ENCODE measurements at places on chromosomes 6 and 20.

DNA sequence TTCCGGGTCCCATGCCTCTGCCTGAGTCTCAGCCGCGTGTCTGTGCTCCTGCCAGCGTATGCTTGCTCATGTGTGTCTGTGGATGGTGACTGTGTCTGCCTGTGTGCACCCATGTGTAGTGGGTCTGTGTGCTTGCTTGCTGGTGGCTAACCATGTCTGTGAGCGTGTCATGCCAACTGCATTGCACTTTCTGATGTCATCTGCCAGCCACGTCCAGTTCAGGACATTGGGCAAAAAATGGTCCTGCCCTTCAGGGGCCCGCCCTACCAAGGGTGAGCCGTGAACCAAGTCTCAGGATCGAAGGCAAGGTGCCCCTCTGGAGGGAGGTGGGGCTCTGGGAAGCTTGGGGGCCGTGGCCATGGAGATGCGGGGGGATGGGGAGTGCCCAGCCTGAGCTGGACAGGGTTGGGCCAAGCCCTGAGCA is 9.4 kb upstream of the ZBTB46 start:
- no peak for DNase-seq

DNA sequence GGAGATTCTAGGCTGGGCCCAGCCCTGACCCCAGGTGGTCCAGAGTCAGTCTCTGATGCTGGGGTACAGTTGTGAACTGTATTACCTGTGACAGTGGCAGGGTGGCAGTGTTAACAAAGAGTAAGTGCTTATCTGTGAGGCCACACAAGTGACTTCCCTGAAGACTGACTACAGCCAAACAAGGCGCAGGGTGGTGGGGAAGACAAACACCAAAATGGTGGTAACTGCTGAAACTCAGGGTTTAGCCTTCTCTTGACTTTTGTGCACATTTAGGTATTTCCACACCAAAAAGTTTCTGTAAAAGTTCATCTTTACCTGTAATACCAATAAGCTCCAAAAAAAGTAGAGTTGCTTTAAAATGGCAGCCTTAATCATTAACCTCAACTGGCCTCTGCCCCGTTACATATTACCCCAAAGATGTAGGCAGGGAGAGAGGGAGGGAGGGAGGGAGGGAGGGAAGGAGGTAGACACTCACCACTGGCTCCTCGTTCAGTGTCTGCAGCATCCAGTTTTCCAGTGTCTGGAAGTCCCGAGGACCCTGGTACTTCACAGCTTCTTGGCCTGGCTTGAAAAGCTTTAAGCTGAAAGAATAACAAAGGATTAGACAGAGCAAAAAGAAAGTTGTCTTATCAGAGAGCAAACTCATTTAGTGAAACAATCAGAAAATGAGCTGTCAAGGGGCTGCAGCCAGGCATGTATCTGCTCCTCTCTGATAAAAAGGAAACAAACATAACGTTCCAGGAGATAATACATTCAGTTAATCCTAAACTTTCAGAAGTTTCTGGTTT is 11.3 kb downstream of the TXNDC5 start:
- DNase-seq: no peak

- DNase-seq: no peak
Observed at GRCh38 chr6:81759782-81760181, 7.3 kb upstream of the TENT5A start.

GRCh38 chr20:56689318-56689717 is 60.2 kb downstream of the TFAP2C start:
- no peak for DNase-seq

GRCh38 chr20:54920491-54920890 is 445.1 kb downstream of the DOK5 start:
- DNase-seq: no peak

DNA sequence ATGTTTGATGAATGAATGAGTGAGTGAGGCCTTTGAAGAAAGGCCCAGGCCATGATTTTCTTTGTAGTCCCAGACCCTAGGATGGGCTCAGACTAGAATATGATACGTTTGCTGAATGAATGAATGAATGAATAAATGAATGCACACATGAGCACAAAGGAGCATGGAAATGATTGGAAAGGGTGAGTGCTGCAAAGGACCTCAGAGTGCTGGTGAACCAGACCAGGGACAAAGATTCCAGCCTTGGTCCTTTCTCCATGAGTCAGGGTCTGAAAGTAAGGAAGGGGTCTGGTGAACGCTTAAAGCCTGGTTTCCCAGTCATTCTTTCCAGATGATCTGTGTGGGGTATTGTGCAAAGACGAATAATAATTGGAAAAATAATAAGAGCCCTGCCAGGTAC is 40.0 kb upstream of the MRPS18A start:
- no peak for DNase-seq

DNA sequence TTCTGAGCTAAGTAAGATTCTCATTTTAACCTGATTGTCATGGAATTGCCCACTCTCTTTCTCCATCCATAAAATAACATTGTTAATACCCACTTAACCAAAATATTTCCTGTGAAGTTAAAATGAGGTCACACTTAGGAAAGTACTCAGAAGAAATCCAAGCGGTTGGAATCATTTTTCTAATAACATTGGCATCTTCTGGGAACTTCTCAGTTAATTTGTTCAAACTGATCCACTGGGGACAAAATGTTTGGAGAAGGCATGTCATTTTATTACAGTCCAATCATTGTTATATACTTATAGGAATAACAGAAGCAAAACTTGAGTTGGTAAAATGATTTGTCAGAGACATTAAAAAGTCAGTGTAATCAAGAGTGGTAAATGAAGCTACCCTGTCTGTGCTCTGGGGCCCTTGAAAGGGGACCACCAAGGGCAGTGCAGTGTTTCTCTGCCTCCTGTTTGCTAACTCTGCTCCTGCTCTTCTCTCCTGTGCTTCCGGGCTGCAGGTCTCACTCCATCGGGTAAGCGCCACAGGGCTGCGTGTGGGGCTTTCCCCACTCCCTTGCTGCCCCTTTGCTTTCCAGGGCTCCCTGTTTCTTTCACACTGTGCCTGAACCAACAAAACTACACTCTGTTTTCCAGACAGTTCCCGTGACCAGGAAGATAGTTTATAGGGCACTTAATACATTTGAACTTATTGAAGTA is 50.1 kb downstream of the HDDC2 start:
- DNase-seq: no peak

GRCh38 chr20:32585011-32585585 is at the start of gene NOL4L:
Gene NOL4L, minus strand, starts transcription at chr20:32585333. Its CDS starts 443 bp downstream, at chr20:32584890.
- no peak for DNase-seq

- no peak for DNase-seq
Observed at GRCh38 chr6:48613231-48613949, 502.4 kb upstream of the PTCHD4 start.

DNA sequence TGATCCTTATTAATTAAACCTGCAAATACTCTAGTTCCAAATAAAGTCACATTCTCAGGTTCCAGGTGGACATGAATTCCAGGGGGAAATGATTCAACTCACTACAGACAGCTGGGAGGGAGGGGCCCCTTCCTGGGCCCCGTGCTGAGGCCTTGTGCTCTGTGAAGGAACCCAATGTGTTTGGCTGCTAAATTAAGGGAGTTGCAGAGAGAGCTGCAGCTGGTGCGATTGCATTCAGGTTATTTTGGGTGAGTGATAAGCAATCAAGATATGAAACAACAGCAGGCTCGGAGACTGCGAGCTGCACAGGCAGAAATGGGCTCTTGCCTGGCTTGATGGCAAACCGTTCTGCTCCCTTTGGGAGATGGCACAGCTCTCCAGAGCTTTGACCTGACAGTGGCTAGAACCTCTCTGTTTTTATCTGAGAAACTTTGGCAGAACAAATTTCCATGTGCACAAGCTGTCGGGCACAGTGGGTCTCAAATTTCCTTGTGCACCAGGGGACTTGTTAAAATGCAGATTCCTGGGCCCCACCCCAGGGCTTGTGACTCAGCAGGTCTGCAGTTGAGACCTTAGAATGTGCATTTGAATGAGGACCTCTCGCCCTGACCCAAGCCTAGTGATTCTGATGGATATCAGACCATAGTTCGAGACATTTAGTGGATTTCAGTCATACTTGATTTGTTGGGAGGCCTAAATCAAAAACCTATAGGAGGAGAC is 9.8 kb downstream of the MAPK13 start:
- no peak for DNase-seq

- no peak for DNase-seq
Observed at GRCh38 chr20:3812975-3813847, 7.1 kb upstream of the AP5S1 start.

DNA sequence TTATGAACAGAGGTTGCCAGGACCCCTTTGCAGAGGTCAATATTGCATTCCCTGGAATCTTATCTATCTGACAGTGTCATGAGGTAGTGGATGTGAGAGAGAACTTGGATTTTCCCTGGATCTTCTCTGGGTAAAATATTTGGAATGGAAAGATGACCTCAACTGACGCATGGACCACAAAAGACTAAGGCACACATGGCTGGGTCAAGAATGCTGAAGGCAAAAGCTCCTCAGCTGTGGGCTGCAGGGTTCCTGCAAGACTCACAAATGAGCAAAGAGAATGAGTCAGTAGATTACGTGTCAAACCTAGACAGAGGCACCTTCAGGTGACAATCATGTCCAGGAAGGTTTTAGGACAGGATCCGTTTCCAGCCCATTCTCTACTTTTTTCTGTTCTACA is 484.0 kb downstream of the C6orf118 start:
- DNase-seq: no peak
